ENCODE measurements at places on chromosomes 16 and 17.

DNA sequence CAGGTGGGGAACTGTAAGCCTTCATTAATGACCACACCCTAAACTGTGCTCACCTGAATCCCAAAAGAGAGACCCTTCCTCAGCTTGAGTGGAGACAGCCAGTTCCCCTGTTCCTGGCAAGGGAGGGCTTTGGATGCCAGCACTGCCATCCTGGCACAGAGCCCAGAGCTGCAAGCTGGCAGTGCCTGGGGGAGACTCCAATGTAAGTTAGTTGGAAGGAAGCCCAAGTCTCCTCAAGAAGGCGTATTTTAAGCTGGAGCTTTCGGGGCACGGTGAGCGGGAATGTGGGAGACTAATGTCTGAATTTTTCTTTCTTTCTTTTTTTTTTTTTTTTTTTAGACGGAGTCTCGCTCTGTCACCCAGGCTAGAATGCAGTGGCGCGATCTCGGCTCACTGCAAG is 4.7 kb downstream of the CDC42EP4 start:
- no peak for DNase-seq

GRCh38 chr17:6437466-6437865 is 2.5 kb upstream of the AIPL1 start:
- no peak for DNase-seq

GRCh38 chr16:88920618-88921590 is 54.4 kb upstream of the PABPN1L start:
- no peak for DNase-seq

- DNase-seq: no peak
These were observed at the start of gene PYCARD for GRCh38 chr16:31202414-31203375. TSS of gene PYCARD (minus strand) at chr16:31202760. CDS start at chr16:31202690, 70 bp downstream.

DNA sequence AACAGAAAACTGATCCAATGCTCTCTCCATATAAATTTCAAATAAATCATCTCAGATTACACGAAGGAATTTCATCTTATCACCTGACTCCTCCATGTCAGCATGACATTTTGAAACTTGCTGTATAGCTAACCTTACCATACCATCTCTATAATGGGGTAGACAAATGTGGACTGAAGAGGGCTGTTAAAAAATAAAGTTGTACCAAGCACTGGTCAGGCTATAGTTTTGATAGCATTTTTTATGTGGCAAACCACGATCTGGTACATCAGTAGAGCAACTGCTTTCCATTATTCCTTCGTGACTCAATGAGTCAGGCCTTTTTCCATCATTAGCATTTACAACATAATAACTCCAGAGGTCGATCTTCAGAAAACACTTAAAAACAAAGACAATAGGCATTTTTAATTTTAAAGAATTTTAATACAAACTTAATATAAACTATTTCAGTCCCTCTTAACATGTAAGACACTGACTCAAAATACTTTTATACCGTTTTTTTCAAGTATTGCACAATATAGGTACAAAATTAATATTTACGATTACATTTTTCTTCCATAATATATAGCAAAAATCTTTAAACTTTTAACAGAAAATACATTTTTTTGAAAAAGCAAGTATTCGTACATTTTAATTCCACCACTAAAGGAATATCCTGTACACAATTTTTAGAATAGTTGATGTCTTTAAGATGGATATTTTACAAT is 4.2 kb downstream of the TOB1 start:
- DNase-seq: no peak

DNA sequence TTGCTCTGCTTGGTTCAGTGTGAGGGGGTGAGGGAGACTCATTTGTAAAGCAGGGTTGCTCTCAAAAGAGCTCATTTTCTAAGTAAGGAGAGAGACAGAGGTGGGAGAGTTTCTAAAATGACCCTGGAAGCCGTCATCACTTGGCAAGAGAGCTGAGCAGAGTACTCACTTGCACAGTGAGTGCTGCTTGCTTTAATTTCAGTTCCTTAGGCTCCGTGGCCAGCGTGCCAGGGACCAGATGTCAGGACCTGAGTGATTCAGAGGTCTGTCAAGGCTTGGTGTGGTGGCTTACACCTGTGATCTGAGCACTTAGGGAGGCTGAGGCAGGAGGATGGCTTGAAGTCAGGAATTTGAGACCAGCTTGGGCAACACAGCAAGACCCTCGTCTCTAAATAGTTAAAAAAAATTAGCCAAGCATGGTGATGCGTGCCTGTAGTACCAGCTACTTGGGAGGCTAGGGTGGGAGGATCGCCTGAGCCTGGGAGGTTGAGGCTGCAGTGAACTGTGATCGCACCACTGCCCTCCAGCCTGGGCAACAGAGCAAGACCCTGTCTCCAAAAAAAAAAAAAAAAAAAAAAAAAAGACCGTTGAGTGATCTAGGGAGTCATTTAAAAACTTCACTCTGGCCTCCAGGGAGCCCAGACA is 10.7 kb downstream of the ZNF205 start:
- no peak for DNase-seq

- no peak for DNase-seq
These were observed 77.7 kb downstream of the RBFOX3 start for GRCh38 chr17:79533116-79533515.

- DNase-seq: no peak
These were observed 5.3 kb upstream of the ERBB2 start for GRCh38 chr17:39694593-39694992.

DNA sequence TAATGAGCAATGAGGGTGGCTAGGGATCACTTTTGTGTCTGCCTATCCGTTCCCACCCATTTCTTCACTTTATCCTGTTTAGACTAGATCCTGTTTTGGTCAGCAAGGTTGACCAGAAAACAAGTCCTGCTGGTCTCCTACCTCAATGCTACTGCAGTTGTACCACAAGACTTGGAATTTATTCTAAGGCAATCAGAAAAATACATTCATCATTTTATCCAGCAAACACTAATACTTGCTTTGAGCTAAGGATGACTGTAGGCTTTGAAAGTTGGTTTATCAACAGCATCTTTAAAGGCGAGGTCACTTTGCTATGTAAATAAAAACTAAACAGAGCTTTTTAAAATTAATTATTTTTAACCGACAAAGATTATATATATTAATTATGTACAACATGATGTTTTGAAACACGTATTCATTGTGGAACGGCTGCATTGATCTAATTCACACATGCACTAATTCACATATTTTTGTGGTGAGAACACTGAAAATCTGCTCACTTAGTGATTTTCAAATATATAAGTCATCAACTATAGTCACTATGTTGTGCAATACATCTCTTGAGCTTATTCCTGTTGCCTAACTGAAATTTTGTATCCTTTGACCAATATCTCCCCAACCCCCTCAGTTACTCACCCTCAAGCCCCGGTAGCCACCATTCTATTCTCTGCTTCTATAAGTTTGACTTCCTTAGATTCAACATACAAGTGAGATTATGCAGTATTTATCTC is 125.9 kb upstream of the HS3ST3A1 start:
- DNase-seq: no peak

DNA sequence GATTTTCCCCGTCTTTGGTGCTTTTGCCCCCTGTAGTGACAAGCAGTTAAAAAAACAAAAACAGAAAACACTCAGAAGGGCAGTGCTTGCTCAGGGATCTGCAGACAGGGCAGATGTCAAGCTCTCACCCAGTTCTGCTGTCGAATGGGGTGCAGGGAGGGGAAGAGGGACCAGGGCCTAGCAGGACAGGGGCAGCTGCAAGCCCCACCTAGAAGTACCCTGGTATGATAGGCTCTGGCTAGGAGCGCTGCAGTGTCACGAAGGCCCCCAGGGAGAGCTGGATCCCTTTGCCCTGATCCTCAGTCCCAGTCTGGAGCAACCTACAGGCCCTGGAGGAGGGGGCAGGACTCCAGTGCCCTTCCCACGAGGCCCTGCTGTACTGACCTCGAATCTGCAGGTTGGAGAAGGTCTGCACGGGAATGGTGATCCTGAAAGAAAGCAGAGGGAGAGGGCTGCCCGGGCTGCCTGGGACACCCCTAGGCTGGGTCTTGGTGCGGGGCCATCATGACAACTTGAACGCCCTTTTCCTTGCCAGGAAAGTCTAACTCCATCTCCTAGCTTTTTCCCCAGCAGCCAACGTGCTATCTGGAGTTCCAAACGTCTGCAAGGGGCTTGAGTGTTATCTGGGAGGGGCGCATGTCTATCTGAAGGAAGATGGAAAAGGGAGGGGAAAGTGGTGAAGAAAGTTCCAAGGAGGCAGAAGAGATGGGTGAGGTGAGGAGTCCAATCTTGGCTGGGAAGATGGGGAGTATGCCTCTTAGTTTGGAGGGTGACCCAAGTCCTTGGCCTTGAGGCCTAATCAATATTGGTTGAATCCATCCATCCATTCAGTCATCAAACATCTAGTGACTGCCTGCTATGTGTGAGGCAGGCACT is 4.8 kb downstream of the GFAP start:
- DNase-seq: no peak

DNA sequence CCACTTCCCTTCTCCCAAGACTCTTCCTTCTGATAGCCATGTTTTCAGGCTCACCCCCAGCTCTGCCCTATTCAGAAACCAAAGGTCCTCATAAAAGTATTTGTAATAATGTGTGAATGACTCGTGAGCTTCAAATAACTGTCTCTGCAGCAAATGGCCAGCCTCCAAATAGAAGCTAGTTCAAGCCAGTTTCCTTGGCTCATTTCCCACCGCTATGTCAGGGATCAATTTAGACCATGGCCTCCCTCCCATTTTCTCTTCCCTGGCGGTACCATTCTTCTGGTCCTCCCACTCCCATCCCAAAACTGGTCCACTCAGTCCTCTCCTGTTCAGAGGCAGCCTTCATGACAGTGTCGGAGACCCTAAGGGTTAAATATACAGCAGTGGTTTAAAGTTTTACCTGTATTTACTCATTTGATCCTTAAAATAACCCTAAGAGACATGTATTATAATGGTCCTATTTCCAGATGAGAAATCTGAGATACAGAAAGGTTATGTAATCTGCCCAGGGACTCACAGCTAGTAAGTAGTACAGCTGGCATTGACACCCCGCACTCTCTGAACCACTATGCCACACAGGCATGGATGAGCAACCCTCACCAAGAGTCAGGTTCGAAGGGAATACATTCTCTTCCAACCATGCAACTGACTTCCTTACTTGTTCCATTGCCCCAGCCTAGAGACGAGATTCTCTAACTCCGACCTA is 42.9 kb downstream of the GAS7 start:
- no peak for DNase-seq

DNA sequence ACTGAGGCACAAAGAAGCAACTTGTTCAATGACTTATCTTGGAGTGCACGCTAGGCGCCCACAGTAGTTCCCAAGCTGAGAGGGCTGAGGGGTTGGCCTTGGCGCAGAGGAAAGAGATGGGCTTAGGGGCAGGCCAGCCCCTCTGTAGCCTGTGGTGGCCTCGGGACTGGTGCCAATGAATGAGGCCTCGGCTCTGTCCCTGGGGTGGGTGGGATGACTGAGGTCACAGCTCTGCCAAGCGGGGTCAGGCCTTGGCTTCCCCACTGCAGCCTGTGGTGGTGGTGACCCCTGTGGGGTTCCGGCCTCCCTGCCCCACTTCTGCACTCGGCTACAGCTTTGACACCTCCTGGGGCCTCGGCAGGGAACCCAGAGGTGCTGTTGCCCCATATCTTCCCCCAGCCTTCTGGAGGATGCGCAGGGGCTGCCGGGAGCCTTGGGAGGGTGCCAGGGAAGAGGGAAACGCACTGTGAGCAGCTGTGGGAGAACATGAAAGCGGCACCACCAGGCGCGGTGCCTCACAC is 46.0 kb downstream of the BEAN1 start:
- DNase-seq: no peak

- no peak for DNase-seq
These were observed 184.9 kb downstream of the MSI2 start for GRCh38 chr17:57441270-57441600.

GRCh38 chr16:20881503-20881878 is 18.7 kb downstream of the DCUN1D3 start:
- no peak for DNase-seq

GRCh38 chr16:51137097-51137496 is 14.0 kb downstream of the SALL1 start:
- DNase-seq: no peak

DNA sequence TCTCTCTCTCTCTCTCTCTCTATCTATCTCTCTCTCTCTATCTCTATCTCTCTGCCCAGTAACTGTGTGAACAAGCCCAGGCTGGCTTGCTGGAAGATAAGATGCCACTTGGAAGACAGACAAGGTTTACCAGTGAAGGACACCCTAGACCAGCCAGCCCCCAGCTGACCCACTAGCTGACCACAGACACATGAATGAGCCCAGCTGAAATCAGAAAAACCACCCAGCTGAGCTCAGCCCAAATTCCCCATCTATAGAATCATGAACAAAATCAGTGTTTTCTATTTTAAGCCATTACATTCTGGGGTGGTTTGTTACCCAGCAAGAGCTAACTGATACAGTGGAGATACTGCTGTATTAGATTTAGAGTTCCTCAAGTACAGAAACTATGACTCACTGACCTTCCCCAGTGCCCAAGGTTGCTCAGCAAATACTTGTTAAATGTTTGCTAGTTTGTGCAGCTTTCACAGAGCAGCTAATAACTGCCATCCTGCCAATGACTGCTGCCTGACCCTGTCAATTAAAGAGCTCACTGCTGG is 18.0 kb downstream of the EMP2 start:
- DNase-seq: no peak

- DNase-seq: no peak
These were observed 499.7 kb downstream of the XYLT1 start for GRCh38 chr16:16971042-16971441.

- no peak for DNase-seq
These were observed 63.1 kb downstream of the NT5M start for GRCh38 chr17:17366235-17366634.

DNA sequence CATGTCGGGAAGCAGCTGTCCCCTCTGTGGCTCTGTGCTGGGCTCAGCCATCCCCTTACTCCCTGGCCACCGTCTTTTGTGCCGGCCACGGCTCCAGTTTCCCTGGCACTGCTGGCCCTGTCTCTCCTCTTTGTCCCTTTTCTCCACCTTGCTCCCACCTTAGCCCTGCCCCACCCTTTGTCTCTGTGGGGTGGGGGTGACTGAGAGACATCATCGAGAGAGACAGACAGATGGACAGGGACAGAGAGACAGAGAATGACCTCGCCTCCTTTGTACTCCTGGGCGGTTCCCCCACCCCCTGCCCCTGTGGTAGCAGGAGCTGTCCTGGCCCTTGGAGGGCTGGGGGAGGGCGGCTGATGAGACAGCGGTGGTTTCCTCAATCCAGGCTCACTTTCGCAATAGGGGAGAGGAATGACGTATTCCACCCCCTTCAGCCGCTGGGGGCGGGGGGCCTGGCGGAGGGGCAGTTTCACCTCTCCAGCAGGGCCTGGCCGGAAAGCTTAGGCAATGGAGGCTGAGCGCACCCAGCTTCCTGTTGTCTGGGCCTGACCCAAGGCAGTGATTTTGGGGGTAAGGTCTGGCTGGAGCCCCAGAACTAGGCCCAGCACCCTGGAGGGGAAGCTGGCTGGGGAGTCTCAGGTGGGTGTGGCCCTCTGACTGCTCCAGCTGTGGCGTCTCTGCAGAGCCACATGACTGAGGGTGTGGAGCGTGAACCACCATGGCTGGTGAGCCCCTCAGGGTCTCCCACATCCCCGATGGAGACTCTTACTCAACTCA is 7.3 kb downstream of the FMNL1 start:
- DNase-seq: peak; percentile 81

DNA sequence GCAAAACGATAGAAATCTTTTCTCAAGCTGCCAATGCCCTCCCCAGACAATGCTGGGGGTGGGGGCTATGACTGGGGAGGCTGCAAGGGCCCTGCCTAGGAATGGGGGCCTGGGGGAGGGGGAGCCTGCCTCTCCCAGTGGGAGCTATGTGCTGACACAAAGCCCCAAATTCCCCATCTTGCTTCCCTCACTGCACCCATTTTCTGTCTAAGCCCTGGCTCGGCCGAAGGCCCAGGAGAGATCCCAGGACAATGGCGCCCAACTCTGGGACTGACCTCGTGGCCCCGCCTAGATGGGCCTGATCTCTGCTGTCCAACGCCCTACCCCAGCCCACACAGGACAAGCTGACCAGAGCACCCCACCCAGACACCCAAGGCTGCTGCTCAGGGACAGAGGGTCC is 11.1 kb upstream of the KCNJ12 start:
- DNase-seq: no peak
